ENCODE measurements at places on chromosomes 13 and 19.
A peak's percentile ranks its signal among the peaks of the same experiment; 100 is the strongest.

DNA sequence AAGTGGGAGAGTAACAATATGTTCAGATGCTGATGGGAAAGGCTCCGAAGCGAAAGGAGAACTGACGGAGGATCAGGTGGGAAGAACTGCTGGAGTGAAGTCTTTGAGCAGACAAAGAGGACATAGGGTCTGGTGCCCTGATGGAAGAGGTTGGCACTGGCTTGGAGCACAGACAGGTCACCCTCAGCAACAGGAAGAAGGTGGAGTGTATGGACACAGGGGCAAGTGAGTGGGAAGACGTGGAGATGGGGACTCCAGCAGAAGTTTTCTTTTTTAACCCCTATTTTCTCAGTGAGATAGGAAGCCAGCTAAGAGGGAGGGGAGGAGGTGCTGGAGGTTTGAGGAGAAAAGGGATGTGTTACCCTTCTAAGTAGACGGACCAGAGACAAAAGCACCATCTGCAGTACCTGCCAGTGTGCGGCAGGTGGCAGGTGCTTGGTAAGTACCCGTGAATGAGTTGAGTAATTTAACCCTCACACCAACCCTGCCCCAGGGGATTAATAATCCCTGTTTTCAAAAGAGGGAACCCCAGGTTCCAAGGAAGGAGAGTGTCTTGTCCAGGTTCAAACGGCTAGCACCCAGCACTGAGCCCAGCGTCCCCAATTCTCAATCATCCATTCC is 11.2 kb downstream of the HAS1 start:
- H3K27me3 ChIP-seq, result peaks cover under 1% of the 10 kb centered on the region
- H3K27ac ChIP-seq, result no peak overlapping the region
- H3K4me3 ChIP-seq, result no peak overlapping the region
- no peaks in the 10 kb centered on the region for H3K4me1 ChIP-seq
- no peaks in the 10 kb centered on the region for H3K36me3 ChIP-seq

- no peak overlapping the region for H3K27ac ChIP-seq
- no peak for DNase-seq
Measured at GRCh38 chr19:49887665-49888509, 8.8 kb downstream of the IL4I1 start.

DNA sequence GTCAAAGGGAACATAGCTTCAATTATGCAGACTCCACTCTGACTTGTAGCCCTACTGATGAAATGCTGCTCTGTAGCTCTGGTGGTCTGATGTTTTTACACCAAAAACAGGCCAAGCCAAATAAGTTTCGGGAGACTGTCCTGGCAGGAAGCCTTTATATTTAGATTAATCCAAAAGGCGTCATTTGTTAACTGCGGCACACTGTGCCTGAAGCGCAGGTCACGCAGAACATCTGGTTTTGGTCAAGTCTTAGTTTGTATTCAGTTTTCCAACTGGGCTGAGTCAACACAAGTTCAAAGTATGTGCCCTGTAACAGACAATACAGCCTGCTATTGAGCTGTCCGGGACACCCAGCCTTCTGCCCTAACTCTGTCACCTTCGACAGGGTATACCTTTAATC is 154.6 kb upstream of the IPO5 start:
- no peaks in the 10 kb centered on the region for H3K4me1 ChIP-seq
- no peak for DNase-seq
- no peaks in the 10 kb centered on the region for H3K36me3 ChIP-seq

DNA sequence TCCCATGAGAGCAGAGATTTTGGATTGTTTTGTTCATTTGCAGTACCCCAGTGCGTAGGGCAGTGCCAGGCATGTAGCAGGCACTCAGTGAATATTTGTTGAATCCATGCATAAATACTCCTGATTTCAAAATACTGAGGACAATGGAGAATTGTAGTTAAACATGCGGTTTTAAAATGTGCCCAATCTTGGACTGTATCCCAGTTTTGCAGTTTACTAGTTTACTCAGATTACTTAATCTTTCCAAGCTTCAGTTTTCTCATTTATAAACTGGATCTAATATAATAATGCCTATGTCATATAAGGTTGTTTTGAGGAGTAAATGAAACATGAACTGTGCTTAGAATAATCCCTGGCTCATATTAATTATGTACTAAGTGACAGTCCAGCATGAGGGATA is 39.0 kb downstream of the RCBTB2 start:
- DNase-seq, result no peak
- no peaks in the 10 kb centered on the region for H3K36me3 ChIP-seq
- peaks cover 49% of the 10 kb centered on the region for H3K4me1 ChIP-seq
- no peak overlapping the region for H3K4me3 ChIP-seq

DNA sequence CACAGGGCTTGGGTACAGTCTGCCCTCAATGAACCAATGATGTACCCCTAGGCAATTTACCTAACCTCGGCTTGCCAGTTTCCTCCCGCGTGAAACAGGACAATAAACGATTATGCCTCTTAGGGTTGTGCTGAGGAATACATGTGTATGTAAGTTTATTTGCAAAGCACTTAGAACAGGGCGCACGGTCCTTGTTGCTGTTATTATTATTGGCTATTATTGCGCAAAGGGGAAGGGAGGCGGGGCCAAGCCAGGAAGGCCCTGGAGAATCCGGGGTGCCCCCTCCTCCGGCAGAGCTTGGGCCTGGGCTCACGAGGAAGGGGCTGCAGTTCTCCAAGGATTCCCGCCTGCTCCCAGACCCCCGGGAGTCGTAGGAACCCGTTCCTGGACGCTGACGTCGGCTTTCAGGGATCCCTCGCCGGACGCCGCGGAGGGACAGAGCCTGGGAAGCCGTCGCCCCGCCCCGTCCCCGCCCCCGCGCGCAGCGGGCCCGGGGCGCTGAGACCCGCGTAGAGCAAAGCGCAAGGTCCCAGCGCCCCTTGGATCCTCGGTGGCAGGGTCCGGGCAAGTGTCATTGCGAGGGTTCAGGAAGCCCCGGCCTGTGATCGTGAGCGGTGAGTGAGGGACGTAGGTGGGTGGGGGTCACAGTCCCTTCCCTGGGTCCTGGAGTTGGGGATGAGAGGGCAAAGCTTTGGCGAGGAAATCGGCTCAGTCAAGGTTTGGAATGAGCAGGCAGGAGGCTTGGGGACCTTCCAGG is at the start of gene TMEM91:
Gene TMEM91 (plus strand): TSS at position 293 of the 757 bp plus-strand sequence. CDS start 1,777 bp downstream, outside the sequence.
- H3K36me3 ChIP-seq, result peaks cover 6% of the 10 kb centered on the region
- peak within 1 kb of the TSS; percentile 58 for H3K4me3 ChIP-seq
- H3K27me3 ChIP-seq, result no peaks in the 10 kb centered on the region

GRCh38 chr19:33407716-33408115 is 34.2 kb downstream of the CEBPG start:
- DNase-seq, result no peak
- no peak overlapping the region for H3K4me3 ChIP-seq
- H3K36me3 ChIP-seq, result peaks cover 7% of the 10 kb centered on the region
- H3K4me1 ChIP-seq, result no peaks in the 10 kb centered on the region
- H3K27ac ChIP-seq, result no peak overlapping the region
- no peaks in the 10 kb centered on the region for H3K27me3 ChIP-seq

DNA sequence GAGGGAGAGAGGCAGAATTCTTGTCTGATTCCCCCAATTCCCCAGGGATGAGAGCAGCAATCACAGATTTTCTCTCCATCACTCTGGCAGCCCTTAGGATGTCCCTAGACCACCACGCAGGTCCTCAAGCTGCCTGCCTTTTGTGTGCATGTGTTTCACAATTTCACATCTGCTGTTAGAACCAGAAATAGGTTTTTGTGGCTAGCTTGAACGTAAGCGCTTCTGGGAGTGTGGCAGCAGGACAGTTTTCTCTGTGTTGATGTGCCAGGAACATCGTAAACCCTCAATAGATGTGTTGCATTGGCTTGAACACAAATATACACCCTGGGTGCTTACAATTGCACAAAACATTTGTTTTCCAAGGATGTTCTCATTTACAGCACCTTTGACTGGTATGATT is 78.8 kb upstream of the TMTC4 start:
- DNase-seq, result no peak
- H3K4me1 ChIP-seq, result no peaks in the 10 kb centered on the region

DNA sequence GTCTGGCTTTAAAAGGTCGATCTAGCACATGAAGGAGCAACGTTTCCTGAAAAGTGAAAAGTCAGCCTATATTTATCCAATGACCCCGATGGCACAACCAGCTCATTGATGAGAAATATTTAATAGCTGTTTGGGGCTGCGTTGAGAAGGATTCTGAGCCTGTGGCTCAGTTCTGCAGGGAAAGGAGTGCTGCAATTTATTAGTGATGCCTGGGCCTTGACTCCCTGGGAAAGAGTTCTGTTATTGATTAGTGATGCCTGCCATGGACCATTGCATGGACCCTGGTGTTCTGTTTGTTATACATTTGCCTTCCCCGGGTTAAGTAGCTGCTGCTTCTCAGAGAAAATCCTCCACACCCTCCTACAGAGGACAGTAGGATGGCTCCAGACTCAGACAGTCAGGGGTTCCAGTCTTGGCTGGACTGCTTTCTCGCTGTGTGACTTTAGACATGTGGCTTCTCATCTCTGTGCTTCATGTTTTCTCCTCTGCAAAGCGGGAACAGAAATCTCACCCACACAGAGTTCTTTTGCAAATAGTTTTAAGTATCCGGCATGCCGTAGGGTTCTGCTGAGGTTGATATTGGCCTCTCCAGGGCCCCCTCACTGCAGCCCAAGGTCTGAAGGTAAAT is 17.7 kb upstream of the PTPRS start:
- H3K27ac ChIP-seq, result no peak overlapping the region
- H3K36me3 ChIP-seq, result no peaks in the 10 kb centered on the region
- no peak overlapping the region for H3K4me3 ChIP-seq
- no peak for DNase-seq
- no peaks in the 10 kb centered on the region for H3K4me1 ChIP-seq
